Sciatic nerve (tissue), 2 donors: ENCODE measurements at places on chromosomes 1 and 21. TPM values are rescaled to one million over a fixed set of nuclear protein-coding genes. Genes with fewer than 3 reads are reported as not detected.

GRCh38 chr1:75531570-75531969, 79.3 kb downstream of the SLC44A5 start:
- no peak for DNase-seq

DNA sequence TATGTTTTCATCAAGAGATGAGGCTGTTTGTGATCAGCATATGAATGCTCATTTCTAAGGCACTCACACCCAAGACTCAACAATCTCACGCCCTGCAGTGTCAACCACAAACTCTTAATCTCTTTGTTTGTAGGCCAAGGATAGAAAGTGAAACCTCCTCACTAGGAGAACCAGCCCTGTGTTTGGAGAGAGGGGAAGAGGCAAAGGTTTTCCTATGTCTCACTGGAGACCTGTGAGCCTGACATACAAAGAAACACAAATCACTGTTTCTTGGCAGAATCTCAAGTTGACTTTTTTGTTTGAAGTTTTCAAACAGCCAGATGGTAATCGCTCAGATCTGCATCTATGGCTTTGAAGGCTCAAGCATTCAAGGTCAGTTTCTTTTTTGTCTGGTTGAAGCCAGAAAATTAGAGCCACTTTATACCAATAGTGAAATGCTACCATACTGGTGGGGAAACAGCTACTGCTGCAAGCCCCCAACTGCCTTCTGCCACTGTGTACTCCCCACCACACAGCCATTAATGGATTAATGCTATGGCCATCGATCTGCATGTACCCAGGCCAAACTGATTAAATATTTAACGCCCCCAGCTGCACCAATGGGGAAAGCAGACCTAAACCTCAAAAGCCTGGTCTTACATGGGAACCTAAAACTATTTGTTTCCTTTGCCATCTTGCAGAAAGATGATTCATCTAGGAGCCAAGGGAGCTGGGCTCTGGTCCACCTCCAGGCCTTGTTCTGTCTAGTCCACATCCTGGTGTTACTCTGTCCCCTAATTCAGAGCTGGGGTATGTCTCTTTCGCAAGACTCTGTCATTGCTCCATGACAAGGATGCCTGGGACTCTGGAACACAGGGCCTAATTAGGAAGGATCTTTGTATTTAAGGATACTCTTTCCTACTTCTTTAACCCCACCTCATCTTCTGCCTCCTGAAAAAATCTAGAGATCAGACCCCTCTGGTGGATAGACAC, 16.3 kb downstream of the PDZK1 start:
- no peak for DNase-seq

GRCh38 chr1:96559181-96559580, 162.4 kb upstream of the PTBP2 start:
- no peak for DNase-seq

DNA sequence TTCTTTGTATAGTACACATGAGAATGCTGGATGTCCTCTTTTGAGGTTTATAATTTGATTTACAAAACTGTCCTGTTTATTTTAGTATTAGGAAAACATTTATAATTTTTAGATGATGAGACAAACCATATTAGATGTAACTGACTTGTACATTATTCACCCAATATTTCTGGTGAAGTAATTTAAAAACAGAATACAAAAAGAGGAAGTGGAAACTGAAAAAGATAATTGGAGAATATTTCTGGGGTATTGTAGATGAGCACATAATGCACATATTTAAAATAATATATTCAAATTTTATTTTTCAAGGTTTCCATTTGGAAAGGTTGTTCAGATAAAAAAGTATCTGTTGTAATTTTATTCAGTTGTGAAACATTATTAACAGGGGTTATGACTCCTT, 40.7 kb downstream of the XPR1 start:
- no peak for DNase-seq

DNA sequence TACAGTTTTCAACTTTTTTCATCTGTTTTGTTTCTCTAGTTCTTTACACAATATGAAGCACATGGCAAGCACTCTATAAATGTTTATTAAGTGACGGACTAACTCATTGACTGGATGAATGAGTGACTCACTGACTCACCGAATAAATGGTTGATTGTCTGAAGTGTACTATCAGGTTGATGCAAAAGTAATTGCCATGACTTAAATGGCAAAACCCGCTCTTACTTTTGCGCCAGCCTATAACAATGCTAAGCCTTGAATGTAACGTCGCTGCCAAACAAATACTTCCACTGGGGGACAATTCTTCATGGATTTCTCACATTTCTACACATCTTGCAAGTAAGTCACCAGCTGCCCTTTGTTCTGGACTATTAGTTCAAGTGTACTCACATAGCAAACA, 109.0 kb upstream of the KCTD3 start:
- no peak for DNase-seq

DNA sequence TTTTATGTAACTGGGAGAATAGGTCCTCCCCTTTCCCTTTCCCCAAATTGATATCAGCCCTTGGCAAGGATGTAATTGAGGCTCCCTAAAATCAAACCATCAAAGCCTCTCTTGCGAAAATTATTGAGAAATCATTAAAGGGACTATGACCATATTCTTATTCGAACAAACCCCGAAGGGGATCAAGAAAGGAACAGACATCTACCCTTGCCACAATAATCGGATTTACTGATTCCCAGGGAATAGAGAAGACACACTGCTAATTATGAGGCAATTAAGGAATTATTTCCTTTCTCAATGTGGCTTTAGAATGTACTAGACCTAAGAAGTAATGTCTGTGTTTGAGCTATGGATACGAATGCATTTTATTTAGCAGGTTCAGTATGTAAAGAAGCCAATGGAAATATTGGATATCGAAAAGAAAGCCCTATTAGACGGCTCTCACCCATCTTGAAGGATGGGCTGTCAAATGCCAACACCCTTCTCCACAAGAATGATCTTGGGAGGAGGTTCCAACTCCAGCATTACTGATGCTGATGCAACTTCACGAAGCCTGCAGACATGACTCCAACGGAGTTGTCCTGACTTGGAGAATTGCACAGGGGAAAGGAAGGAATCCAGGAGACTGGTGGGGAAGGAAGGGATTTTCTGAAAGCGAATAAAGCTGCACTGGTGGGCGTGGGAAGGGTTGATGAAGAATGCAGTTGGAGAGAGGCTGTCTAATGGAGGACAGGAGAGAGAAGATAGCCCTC, 11.6 kb upstream of the PTPRF start:
- DNase-seq: no peak

DNA sequence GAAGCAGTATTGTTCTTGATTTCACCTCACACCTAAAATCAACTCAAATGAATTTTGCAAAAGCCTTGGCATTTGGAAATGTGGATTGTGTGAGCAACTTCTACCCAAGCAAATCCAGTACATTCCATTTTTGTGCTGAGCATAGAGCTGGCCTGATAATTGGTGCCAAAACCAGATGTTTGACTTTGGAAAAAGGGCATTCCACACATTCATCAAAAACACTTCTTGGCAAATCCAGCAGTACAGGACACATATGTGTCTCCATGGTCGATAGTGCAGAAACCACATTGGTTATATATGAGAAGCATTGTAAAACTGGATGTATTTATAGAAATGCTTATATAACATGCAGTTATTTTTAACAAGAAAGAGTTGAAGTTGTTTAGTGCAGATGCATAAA, 210.4 kb downstream of the KCNK2 start:
- no peak for DNase-seq

DNA sequence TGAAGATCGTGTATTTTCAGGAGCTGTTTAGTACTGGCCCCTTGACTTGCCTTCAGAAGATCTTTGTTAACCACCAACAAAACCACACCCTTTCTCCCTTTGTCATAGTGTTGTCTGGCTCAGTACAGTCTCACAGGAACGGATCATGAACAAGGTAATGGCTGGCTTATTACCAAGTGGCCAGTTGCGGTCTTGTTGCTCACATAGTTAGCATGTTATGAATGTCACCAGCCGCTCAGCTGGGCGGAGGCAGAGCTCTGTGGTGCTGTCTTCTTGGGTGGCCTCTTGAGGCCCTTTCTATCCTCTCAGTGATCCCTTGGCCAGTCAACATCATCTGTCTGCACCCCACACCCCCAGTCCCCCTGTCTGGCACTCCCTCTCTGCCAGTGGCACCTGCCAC, 21.4 kb downstream of the CNIH3 start:
- DNase-seq: no peak

DNA sequence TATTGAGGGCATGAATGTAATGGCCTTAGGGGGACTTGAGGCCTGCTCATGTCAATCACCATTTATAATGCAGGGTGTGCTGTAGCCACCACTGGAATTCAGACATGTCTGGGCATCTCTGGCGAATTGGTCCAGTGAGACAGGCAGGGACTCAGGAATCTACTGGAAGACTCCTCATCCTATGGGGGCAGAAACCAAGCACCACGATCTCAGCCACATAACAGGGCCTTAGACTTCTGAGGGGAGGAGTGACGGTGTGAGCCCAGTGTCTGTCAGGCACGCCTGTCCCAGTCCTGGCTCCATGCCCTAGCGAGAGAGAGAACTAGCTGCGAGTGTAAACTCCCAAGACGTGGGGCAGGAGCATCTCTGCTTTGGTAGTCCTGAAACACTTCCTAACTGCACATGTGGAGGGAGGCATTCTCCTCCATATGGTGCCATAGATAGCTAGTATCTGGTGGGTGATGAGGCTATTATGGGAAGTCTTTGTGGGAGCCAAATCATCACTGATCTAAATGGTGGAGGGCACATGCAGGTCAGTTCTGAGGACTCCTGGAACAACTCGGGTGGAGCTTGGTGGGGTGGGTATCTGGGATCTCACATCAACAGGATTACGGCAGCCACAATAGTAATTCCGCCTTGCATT, 29.8 kb upstream of the KIAA0040 start:
- no peak for DNase-seq

DNA sequence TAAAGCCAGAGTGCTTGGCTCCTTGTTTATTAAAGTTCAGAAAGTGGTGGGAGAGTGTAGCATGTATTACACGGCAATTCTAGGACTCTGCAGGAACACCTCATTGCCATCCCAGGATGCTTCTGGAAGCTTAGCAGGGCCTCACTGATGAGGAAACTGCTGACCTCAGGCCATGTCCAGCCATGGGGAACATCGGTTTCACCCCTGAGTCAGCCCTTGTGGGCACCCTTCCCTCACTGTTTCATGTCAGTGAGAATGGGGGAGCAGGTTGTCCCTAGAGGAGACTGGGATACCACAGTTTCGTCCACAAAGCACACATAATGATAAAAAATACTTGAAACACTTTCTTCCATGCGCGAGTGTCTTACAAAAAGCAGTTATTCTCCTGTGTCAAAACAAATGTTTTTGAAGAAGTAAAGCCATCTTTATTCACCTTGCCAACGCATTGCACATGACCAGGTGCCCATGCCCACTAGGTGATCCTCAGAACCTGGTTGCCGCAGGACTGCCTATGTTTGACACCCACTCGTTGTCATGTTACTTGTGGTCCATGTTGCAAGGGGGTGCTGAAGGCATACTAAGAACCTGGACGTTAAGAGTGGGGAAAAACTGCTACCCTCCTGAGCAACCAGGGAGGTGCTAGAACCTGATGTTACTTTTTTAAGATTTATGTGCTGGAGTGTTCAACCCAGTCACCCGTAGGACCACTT, 41.2 kb upstream of the TTC22 start:
- no peak for DNase-seq

DNA sequence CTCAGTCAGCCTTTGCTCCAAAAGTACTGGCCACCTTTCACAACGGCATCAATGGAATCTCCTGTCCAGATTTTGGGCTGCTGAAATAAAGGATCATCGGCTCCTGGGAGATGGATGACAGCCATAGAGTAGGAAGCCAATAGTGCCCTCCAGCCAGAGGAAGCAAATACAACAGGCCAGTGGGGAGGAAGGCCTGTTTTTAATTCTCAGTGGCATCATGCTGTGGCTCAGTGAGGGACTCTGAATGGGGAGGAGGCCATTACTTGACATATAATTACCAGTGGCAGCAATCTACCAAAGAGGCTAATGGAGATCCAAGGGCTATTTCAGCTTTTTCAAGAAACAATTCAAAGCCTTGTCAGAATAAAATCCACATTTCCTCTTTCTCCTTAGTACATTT, 26.7 kb downstream of the COLGALT2 start:
- no peak for DNase-seq

DNA sequence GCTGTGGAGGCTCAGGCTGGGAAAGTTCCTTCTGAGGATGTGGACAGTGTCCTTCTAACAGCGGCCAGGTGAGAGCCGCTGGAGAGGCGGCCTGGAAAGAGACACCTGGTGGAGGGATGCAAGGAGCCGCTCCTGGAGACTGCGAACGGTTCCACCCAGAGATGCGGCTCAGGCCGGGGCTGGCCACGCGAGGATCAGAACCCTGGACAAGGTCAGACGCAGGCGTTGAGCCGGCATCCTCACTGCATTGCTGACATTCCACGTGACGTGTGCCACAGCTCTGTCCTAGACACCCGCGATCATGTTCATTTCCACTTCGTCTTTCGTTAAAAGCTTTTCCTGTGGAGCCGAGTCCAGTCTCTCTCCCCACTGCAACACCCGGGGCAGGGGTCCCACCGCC, 28.8 kb downstream of the CFAP74 start:
- DNase-seq: no peak

- no peak for DNase-seq
Measured at GRCh38 chr1:37509181-37509580, 5.4 kb downstream of the MEAF6 start.

- DNase-seq: no peak
Measured at GRCh38 chr1:153921803-153922075, 1.0 kb downstream of the GATAD2B start.

DNA sequence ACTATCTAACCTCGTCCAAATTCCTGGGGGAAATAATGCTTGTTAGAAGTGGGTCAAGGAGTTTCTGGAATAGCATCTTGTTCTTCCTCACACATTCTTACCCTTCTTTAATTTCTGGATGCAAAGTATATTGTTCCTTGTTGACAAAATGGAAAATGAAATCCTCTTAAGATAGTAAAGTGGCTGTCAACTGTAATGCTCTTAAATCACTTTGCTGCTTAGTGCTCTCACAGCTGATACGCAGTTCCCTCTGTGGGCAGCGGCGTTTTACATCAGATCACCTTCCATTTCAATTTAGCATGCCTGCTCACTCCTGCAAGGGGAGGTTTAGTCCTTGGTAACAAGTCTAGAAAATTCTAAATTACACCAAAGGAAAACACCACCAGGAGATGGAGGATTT, 113.1 kb downstream of the DNM3 start:
- DNase-seq: no peak

- no peak for DNase-seq
Measured at GRCh38 chr21:39097335-39097861, 85.9 kb downstream of the PSMG1 start.

GRCh38 chr1:31428436-31429221, 15.6 kb downstream of the SERINC2 start:
- DNase-seq: no peak

Gene INKA2
- 17.9 TPM for total RNA-seq

Gene OLFM3
- total RNA-seq: not detected

Gene NCF2
- 29.6 TPM for total RNA-seq

Gene HPCAL4
- total RNA-seq: not detected

Gene TFB2M
- 6.6 TPM for total RNA-seq

Gene GJA4
- total RNA-seq: 35.9 TPM

Gene KRTAP19-3
- total RNA-seq: not detected

Gene KIF21B
- total RNA-seq: 3.7 TPM

Gene PTGFR
- 57.2 TPM for total RNA-seq

Gene CD1E
- total RNA-seq: not detected

Gene TTC22
- 0.36 TPM for total RNA-seq

Gene BLACAT1
- total RNA-seq: 0.13 TPM

Gene ZNF683
- 0.31 TPM for total RNA-seq

Gene DRAXIN
- not detected for total RNA-seq

Gene CAPZB
- total RNA-seq: 198 TPM
